SK-N-SH (cell line): ENCODE measurements at places on chromosomes 13 and 19. TPM values are rescaled to one million over a fixed set of nuclear protein-coding genes. Genes with fewer than 3 reads are reported as not detected.

The ZNF492 gene
- polyA plus RNA-seq: 0.26 and 0.28 TPM in 2 replicates

DNA sequence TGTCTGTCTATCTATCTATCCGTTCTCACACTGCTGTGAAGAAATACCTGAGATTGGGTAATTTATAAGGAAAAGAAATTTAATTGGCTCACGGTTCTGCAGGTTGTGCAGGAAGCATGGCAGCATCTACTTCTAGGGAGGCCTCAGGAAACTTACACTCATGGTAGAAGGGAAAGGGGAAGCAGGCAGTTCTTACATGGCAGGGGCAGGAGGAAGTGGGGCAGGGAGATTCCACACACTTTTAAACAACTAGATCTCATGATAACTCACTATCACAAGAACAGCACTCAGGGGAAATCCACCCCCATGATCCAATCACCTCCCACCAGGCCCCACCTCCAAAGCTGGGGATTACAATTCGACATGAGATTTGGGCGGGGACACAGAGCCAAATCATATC is 105.3 kb downstream of the SLC10A2 start:
- no peak for DNase-seq

DNA sequence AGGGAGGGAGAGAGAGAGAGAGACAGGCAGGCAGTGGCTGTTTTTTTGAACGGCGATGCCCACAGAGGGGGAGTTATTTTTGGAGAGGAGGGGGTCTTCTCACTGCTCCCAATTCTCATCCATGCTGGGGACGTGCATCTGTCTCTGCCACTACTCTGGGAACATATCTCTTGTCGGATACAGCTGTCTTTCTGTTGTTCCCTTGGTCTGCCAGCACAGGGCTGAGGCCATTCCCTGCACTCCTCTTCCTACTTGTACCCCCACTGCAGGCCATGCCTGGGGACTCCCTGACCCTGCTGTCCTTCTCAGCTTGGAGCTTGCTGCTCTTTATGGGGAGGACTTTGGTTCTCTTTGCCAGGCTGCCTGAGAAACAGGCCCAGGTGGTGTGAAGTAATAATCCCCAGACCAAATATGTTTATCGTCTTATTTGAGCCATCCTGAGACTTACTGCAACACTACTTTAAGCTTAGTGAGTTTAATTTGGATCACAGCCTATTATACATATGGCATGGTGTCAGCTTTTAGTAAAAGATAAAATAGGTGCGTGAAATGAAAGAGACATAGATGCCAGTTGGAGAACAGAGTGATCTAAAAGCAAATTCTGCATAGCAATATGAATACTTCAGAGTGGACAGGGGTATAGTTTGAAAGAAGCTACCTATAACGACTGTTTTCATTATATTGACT is 19.1 kb downstream of the LRCH1 start:
- DNase-seq: no peak

The LHB gene
- polyA plus RNA-seq: 0.13 and 0.23 TPM in 2 replicates

DNA sequence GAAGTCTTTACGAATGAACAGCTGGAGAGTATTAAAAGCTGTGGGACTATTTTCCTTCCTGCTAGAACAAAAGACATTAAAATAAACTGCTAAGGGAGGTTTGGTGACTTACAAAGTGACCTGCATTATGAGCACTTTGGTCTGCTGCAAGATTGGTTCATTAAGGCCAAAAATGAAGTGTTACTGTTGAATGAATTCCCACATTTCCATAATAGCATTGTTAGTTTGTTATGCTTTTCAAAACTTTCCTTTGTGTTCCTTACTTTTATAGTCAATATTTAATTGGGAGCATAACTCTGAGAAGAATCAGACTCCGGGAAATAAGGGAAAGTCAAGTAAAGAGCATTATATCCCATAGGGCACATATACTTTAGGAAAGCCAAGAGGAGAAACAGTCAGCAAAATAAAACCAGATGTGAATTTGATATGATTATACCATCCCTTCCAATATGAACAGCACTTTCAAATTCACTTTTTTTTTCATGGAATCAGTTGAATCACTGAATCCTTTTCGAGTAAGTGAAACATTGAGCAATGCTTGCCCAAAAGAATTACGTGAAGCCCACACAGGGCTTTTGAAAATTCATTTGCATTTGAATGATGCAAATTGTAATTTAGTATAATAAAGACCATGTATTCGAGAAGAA is 112.6 kb downstream of the KCTD12 start:
- DNase-seq: no peak

The ZIC5 gene
- not detected in 2 replicates for polyA plus RNA-seq

The CBY2 gene
- polyA plus RNA-seq: not detected in 2 replicates

- no peak for DNase-seq
Observed at GRCh38 chr19:42204664-42205063, 12.8 kb downstream of the DEDD2 start.

DNA sequence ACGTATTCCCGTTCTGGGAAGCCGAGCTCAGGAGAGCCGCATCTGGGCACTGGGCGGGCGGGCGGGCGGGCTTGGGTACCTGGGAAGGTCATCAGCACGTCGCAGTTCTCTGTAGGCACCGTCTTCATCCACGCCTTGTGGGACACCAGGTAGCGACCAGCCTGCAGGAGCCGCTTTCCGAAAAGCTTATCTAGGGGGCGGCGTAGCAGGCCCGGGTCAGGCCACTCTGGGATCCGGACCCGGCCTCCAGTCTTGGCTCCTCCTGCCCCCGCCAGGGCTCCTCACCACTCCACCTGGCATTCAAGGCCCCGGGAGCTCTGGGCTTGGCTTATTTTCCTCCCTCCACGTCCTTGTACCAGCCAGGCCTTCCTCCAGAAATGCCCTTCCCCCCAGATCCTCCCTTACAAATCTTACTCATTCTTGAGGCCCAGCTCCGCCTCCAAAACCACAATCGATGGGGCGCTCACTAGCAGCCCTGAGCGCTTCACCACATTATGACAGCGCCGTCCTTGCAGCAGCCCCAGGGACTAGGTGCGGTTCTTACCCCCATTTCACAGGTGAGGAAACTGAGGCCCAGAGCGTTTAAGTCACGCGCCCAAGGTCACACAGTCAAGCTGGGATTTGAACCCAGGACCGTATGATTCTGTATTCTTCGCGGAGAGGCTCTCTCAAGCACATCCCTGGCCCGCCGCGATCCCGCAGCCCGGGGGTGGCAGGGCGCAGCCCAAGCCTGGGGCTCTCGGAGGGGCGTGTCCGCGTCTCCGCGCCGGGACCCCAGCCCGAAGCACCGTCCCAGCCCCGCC is 843 bp downstream of the ANO8 start:
- no peak for DNase-seq

DNA sequence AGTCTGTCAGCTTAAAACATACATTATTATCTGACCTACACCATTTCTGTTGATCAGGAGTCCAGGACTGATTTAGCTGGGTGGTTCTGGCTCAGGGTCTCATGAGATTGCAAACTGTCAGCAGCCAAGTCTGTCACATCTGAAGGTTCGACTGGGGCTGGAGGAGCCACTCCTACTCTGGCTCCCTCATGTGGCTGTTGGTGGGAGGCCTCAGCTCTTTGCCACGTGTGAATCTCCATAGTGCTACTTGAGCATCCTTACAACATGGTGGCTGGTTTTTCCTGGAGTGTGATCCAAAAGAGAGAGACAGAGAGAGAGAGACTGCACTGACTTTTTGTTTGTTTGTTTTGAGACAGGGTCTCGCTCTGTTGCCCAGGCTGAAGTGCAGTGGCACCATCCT is 63.6 kb upstream of the NFIC start:
- no peak for DNase-seq

GRCh38 chr19:28828276-28828870 is 384.6 kb downstream of the UQCRFS1 start:
- no peak for DNase-seq

DNA sequence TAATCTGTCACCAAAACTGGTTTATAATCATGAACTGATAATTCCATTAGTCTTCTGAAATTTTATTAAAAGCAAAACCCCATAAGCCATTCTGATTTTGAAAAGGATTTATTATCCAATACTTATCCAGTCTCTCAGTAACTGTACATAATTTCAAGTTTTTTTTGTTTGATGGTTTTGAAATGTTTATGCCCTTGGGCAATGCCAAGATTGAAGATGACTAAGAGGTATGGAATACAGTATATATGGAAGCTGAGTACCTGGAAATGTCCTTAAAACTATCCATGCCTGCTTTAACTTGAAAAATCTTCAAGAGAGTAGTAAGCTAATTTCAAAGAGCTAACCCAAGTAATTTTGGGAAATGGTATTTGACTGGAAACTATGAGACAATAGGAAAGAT is 1.8 kb upstream of the NEK5 start:
- DNase-seq: no peak
